BJ (cell line): ENCODE measurements at places on chromosomes 12 and 14. TPM values are rescaled to one million over a fixed set of nuclear protein-coding genes. Genes with fewer than 3 reads are reported as not detected.

OTOGL gene
- 0.10 TPM in 2 replicates for polyA plus RNA-seq

DNA sequence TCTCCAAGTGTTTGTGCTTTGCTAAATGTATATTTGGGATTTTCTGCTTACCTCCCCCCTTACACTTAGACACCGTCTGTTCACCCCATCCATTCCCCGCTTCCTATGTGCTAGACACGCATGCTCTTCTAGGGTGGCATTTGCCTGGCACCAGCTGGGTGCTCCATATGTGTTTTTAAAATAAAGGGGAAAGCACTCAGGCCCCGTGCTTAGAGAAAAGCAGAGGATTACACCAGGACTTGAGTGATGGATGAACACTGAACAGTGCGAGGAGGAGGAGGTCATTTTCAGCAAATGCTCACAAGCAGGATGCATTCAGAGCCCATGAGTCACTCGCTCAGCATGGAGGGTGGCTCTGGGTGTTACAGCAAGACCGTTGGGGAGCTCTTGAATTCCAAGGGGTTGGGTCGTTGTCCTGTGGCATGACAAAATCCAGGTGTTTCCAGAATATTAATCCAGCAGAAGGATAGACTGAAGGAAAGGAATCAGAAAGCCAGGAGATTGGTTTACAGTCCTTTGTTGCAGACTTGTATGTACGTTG, 2.9 kb upstream of the BDKRB1 start:
- peak; percentile 51 for DNase-seq

DNA sequence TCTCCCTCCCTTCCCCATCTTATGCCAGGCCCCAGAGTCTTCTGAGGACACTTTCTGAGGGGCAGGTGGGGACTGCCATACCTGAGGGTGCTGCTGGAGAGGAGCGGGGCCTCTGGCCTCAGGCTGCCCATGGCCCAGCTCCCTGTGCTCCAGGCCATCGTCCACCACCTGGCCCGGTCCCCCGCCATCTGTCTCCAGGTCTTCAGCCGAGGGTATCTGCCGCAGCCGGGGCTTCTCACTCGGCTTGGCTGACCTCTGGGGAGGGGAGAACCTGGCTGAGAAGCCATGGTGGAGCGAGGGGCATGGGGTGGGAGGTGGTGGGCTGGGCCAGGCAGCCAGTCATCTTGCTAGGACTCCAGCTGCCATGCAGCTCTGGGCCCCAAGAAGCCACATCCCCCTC, 21.6 kb downstream of the SLC48A1 start:
- DNase-seq: no peak

DNA sequence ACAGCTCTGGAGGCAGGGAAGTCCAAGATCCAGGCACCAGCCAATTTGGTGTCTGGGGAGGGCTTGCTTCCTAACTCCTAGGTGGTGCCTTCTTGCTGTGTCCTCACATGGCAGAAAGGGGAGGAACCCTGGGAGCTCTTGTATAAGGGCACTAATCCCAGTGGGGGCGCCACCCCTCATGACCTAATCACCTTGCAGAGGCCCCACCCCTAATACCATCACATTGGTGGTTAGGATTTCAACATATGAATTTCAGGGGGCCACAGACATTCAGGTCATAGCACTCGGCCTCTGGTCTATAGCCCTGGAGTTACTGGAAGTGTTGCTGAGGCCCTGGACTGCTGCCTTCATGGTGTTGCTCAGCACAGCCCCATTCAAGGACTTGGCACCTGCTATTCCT, 14.6 kb downstream of the PSMD9 start:
- DNase-seq: no peak

TMBIM6 gene
- polyA plus RNA-seq: 771 and 1,002 TPM in 2 replicates

- DNase-seq: no peak
These were observed 3.9 kb downstream of the PLD4 start for GRCh38 chr14:104928391-104929133.

GPR162 gene
- 3.3 and 6.6 TPM in 2 replicates for polyA plus RNA-seq

DNA sequence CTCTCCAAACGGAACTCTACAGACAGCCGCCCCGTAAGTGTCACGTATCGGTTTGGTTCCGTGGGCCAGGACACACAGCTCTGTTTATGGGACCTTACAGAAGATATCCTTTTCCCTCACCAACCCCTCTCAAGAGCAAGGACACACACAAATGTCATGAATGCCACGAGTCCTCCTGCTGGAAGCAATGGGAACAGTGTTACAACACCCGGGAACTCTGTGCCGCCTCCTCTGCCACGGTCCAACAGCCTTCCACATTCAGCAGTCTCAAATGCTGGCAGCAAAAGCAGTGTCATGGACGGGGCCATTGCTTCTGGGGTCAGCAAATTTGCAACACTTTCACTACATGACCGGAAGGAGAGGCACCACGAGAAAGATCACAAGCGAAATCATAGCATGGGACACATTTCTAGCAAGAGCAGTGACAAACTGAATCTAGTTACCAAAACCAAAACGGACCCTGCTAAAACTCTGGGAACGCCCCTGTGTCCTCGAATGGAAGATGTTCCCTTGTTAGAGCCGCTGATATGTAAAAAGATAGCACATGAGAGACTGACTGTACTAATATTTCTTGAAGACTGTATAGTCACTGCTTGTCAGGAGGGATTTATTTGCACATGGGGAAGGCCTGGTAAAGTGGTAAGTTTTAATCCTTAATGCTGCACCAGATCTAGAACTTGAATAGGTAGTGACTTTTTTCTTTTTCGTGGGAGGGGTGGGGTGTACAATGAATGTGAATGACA, 69.7 kb downstream of the WDR20 start:
- DNase-seq: no peak

DNA sequence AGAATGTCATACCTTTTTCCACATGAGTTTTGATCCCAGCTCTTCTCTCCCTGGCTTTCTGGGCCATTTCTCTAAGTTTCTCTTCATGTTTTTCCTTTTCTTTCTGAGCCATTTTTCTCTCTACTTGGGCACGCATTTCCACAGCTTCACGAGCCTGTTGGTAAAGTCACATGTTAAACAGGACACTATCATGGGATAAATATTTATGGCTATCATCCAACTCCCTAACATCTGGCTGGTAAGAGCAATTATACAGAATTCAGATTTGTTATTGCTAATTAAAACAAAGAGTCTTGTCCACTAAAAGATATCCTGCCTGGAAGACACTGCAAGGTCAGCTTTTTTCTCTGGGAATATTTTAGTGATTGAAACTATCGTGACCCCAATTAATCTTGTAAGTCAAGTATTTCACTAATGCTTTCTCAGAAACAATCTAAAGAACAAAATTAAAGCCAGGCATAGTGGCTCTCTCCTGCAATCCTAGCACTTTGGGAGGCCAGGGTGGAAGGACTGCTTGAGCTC, 23.1 kb downstream of the SLIRP start:
- peak; percentile 35 for DNase-seq

GRCh38 chr14:22888662-22889061, 5.6 kb downstream of the REM2 start:
- DNase-seq: no peak
